ENCODE measurements at places on chromosomes 4 and X.

DNA sequence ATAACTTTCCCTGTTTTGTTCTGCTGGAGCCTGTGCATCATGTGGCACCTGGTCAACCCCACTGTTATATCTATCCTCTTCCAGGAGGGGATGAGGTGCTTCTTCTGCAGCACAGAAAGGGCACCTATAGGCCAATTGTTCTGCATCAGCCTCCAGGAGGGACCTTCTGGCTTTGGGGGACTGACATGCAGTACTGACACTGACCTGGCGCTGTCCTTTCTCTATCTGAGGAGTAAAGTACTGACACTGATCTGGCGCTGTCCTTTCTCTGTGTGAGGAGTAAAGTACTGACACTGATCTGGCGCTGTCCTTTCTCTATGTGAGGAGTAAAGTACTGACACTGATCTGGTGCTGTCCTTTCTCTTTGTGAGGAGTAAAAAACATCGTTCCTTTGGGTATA lies 498.4 kb downstream of the PACRGL start:
- DNase-seq, result no peak

- DNase-seq, result no peak
Measured at GRCh38 chr4:181959121-181959520, 284.1 kb upstream of the TENM3 start.

DNA sequence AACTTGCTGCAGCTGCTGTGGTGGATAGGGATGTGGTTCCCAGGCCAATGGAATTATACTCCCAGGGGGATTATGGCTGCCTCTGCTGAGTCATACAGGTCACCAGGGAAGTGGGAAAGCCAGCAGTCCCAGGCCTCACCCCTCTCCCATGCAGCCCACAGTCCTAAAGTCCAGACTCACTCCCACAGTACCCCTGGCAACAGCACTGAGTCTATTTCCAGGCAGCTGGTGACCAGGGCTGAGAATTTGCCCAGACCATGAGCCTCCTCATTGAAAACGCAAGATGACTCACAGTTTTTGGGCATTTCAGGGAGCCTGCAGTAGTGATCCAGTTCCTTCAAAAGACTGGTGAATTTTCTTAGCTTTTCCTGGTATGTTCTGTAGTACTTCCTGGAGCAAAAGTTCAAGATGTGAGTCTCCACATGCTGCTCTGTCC lies 137.6 kb downstream of the NPNT start:
- no peak for DNase-seq

GRCh38 chrX:136823175-136823574 lies 42.4 kb upstream of the ARHGEF6 start:
- no peak for DNase-seq

DNA sequence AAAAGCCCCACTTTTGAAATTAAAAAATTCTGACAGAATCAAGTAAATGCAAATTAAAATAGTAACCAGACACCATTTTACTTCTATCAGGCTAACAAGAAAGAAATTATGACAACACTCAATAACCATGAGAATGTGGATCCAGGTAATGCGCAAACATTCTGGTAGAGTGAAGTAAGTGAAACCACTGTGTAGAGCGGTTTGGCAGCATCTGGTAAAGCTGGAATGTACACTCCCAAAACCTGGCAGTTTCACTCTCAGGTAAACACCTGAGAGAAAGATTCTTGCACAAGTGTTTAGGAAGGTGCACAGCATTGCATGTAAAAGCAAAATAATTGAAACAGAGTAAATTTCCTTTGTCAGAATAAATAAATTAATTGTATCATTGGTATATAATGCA lies 81.8 kb downstream of the TRIML1 start:
- no peak for DNase-seq

DNA sequence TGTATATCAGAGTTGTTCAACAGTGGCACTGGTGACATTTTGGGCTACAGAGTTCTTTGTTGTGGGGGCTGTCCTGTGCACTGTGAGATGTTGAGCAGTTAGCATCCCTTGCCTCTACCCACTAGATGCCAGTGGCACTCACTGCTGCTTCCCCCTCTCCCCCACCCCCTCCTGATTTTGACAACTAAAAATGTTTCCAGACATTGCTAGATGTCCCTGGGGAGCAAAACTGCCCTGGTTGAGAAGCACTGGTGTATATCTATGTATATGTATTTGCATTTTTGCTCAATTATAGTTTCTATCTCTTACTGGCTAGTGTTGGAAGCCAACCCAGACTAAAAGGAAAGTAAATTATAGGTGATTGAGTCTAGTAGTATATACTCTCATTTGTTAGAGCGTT lies 2.4 kb downstream of the TMEM131L start:
- no peak for DNase-seq

- no peak for DNase-seq
Measured at GRCh38 chr4:186839122-186840037, 115.7 kb upstream of the FAT1 start.

DNA sequence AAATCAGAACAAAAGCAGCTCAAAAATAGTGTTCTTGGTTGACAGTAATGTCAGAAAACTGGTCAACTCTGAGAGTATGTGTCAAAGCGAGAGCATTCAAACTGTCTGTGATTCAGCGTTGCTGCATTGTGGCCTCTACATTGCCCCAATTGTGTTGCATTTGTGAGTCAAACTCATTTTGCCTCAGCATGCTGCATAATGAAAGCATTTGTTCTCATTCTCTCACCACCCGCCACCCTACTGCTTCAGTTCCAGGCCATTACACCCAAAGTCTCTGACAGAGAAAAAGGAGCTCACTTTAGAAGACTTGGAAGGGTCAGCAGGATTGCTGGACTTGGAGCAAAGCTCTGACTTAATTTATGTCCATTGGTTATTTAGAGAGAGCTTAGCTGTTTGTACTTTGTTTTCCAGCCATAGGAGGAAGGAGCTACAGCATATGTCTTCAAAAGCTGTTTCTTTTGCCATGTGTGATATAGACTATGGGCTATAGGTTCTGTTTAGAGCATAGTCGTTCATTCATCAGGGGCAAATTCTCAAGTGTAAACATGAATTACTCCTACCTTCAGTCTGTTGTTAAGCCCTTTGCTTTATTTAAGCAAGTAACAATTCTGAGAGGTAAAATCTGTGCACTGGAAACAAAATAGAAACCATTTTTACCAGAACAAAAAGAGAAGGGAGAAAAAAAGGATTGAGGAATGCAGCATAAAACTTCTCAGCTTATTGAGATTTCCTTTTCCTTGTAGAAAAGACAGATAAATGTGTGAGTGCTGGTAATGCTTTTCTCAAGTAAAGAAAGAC lies 153.4 kb upstream of the ANK2 start:
- DNase-seq, result no peak

DNA sequence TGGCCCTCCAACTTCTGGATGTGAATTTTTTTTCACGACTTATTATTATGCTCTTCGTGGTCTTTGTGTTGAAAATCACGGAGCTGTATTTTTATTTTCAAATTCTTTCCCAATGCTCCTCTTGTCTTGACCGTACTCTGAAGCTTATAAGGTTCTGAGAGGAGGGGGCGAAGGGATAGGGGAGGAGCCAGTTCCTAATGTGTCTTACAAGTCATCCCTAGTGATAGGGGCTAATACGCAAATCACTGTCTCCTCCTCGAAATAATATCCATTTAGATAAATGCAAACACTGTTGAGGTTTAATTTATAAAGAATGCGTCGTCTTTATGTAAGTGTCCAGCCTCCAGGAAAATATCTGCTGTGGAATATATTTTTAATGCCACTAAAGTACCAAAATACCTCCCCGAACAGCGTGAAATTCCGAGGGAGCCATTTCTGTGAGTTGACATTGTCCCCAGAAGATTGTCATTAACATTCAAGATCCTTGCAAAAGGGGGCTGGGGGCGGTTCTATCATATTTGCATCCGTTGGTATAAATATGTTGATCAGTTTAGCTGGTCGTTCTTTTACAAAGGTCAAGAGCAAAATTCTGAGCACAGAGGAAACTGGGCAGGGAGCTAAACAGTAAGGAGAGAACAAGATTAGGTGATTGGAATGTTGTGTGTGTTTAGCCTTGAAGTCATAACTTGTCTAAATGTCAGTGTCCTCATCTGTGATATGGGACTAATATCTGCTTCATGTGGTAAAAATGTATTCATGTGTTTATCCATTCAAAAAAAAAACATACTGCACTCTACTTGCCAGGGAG lies 3.7 kb upstream of the FAT1 start:
- DNase-seq, result no peak

GRCh38 chr4:140719022-140719421 lies 37.2 kb downstream of the TBC1D9 start:
- no peak for DNase-seq

DNA sequence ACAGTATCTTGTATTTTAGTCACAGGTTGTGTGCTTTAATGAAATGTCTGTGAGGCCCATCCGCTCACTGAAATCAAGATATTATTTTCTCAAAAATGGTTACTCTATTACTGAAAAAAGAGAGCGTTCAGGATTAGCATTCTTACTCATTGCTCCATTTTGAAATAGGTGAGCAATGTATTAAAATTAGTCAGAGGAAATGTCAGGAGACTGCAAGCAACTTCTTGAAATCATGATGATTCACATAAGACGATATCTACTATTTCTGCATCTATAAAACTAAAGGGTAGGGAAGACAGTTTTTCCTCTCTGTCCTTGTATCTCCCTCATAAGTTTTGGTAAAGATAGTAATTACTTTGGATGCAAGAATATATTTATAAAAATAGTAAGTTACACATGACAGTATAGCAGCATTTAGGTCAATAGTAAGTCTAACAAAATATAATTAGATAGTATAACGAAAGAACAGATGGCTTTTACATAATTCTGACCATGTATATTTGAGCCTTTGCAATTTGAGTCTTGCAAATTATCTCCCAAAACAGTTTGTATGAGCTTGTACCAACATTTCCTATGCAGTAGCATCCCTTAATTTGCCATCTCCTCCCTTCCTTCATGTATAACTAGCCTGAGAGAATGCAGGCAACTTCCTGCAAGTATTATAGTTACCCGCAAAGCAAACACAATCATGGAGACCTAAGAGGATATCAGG lies 937.8 kb downstream of the PCDH7 start:
- DNase-seq, result no peak

DNA sequence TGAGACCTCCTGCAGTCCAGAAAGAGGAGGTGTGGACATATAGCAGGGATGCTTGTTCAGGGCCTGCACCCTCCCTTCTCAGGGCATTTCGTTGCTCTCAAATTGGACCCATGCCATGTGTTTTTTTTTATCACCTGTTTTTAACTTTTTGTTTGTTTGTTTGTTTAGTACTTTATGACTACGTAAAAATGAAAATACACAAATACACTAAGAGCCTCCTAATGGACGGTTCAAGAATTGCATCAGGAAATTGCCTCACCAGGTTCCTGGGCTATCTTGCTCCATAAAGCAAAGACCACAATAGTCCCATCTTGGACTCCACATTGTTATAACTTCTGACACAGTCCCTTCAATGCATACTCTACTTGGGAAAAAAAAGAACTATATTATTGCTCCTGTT lies 1685.9 kb upstream of the TENM3 start:
- no peak for DNase-seq

GRCh38 chrX:105752338-105752956 lies 69.9 kb upstream of the NRK start:
- DNase-seq, result no peak

GRCh38 chrX:31384471-31384870 lies 312.6 kb upstream of the FTHL17 start:
- no peak for DNase-seq

- DNase-seq, result no peak
Measured at GRCh38 chrX:109626637-109627036, 1.7 kb upstream of the KCNE5 start.

GRCh38 chr4:10085828-10086505 lies 30.6 kb downstream of the WDR1 start:
- DNase-seq, result peak; percentile 41

DNA sequence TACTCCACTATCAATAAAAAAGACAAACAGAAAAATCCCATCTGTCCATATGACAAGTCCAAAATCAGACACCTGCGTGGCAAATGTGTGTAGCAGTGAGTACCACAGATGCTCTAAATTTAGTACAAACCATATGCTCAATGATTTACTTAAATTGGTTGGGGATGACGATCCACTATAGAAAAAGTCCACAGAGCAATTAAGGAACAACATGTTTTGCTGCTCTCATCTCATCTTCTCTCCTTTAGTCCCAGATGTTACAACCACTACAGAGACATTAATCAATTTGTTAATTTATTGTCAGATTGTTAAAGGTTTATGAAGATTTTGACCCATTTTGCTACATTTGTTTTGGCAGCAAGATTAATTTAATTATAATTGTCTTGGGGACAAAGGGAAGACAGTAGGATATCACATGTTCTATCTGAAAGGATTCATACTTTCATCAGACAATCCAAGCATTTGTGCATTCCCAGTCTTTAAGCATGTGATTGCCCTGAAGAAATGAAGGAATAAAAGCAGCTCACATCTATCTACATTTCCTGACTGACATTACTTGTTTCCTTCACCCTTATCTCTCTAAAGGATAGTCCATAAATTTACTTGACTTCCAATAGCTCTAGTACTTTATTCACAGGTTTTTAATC lies 2268.1 kb downstream of the PCDH7 start:
- DNase-seq, result no peak

GRCh38 chr4:123659262-123659661 lies 262.7 kb downstream of the SPRY1 start:
- DNase-seq, result no peak

GRCh38 chrX:132119283-132119682 lies 8.5 kb downstream of the FRMD7 start:
- no peak for DNase-seq

DNA sequence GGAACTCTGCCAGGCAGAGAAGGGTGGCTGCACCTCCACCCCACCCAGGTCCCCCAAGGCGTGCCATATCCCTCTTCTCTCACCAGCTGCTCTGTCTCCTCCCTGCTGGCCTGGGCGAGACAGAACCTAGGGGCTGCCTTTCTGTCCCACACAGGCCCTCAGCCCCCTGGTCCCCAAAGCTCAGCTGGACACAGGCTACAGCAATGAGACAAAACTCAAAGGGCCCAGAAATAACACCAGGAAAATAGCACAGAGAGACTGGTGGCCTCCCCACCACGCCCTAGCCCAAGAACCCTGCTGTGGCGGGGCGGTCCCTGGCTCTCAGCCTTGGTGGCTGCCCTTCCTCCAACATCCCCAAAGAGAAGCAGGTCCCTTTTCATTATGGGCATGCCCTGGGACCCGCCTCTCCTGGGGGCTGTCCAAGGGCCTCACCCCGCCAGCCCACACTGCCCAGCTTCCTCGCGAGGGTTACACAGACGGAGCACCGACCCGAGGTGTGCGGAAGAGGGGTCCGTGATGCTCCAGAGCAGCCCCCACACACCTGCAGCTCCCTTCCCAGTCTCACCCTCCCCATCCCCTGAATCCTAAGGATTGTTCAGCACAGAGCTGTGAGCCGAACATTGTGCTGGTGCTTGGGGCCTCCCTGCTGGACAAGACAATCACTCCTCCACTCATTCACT lies 67.7 kb upstream of the HMX1 start:
- no peak for DNase-seq

- no peak for DNase-seq
Measured at GRCh38 chr4:176309772-176310171, 10.0 kb upstream of the SPCS3 start.

Measured in RWPE2 (cell line).